ENCODE measurements at places on chromosomes 1 and 21.

GRCh38 chr1:107142140-107142542 is 1.3 kb downstream of the NTNG1 start:
- H3K4me1 ChIP-seq: peaks cover 22% of the 10 kb centered on the region
- peaks cover 86% of the 10 kb centered on the region for H3K27me3 ChIP-seq
- H3K27ac ChIP-seq: no peak overlapping the region
- no peak for DNase-seq
- peak overlapping the region; percentile 82 for H3K4me3 ChIP-seq
- H3K36me3 ChIP-seq: no peaks in the 10 kb centered on the region

DNA sequence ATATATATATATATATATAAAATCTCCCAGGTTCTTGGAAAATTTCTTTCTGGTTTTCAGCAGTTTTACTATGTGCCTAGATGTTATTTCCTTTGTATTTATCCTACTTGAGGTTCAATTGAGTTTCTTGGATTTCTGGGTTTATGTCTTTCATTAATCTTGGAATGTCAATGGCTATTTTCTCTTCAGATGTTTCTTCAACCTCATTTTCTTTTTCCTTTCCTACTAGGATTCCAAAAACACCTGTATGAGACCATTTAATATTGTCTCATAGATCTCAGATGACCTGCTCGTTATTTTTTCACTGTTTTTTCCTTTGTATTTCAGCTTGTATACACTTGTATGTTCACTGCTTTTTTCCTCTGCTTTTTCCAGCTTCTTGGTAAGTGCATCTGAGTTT is 95.4 kb upstream of the DESI2 start:
- no peak overlapping the region for H3K27ac ChIP-seq
- peaks cover 2% of the 10 kb centered on the region for H3K36me3 ChIP-seq
- no peak overlapping the region for H3K4me3 ChIP-seq
- no peak for DNase-seq

DNA sequence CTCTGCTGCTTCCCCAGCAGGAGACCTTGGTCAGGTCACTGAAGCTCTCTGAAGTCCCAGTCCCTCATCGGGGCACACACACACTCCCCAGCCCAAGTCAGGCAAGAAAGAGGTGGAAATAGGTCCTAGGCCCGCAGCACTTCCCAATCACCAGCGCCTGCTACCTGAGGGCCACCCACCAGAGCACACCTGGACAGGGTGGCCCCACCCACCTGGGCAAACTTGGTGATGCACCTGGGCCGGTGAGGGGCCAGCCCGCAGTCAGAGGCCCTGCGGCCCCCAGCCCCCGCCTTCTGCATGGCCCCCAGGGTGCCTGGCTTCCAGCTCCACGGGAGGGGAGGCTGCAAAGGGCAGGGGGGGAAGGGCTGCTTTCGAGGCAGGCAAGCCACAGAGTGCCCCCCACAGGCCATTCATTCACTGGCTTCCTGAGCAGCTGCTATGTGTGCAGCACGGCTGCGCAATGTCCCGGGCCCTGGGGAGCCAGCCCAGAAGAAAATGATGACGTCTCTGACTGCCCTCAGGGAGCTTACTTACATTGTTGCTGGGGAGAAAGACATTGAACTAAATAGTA is 4.7 kb downstream of the SH2D5 start:
- no peak overlapping the region for H3K4me3 ChIP-seq
- H3K27ac ChIP-seq: no peak overlapping the region
- H3K4me1 ChIP-seq: peaks cover 27% of the 10 kb centered on the region
- peaks cover 2% of the 10 kb centered on the region for H3K36me3 ChIP-seq

DNA sequence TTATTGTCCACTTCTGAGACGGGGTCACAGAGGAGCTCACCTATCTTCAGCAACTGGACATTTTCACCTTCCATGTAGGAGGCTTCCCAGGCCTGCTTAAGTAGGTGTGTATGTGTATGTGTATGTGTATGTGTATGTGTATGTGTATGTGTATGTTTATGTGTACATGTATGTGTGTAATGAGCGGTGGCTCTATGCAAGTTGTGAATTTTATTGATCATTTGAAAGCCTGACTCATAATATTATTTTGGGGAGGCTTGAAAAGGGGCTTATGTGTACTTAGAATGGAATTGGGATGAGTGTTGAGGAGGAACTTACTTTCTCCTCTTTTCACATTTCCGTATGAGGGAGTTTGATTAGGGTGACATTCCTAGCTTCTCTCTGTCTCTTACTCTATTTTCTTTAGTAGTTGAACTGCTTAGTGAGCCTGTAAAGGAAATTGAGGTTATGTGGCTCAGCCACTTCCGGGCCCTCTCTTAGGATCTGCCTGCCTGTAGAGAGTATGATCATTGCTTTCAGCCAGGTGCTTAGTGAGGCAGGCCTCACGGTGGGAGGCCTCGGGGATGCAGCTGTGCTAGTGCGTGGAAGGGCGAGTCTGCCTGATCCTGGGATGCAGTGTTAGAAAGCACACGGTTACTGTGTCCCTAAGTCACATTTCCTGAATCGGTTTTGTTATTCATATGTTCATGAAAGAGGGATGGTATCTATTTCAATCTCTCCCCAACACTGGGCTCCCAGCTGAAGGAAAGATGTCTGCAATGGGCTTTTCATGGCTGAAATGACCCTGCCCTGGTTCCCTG is 61.0 kb downstream of the IER5 start:
- no peaks in the 10 kb centered on the region for H3K27me3 ChIP-seq
- H3K4me1 ChIP-seq: peaks cover 41% of the 10 kb centered on the region
- peak overlapping the region; percentile 58 for H3K4me3 ChIP-seq
- DNase-seq: peak; percentile 54
- no peaks in the 10 kb centered on the region for H3K36me3 ChIP-seq

GRCh38 chr1:231702804-231703203 is 76.2 kb downstream of the DISC1 start:
- H3K4me1 ChIP-seq: peaks cover 10% of the 10 kb centered on the region
- no peak overlapping the region for H3K27ac ChIP-seq
- no peak for DNase-seq
- H3K36me3 ChIP-seq: peaks cover 3% of the 10 kb centered on the region

- DNase-seq: no peak
- H3K4me3 ChIP-seq: no peak overlapping the region
- no peak overlapping the region for H3K27ac ChIP-seq
- no peaks in the 10 kb centered on the region for H3K27me3 ChIP-seq
Measured at GRCh38 chr1:8465013-8465412, 147.1 kb downstream of the SLC45A1 start.

DNA sequence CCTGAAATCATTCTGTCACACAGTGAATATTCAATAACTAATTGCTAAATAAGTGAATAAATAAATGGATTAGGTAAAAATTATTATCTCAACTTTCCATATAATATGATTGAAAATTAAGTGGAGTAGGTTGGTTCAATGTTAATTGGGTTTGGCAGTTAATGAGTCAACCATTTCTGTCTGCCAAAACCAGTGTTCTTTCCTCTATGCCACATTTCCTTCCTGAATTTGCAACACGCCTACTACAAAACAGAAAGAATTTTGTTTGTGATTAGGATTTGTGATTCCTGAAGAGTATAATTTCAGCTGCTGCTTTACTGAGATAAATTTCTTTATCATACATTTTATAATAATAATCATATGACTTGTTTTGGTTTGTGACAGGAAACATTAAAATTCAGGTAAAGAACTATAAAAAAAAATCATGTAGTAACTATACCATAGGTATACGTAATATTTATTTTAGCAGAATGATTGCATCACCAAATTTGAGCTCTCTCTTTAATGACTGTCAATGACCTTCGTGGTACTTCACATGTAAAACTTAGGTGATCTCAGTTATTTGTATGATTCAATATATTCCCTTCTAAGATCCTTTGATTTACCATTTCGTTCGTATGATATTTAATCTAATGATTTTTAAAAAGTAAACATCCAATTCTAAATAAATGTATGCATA is 241.3 kb downstream of the KCNT2 start:
- no peaks in the 10 kb centered on the region for H3K27me3 ChIP-seq
- H3K27ac ChIP-seq: no peak overlapping the region
- DNase-seq: no peak
- no peaks in the 10 kb centered on the region for H3K4me1 ChIP-seq
- no peak overlapping the region for H3K4me3 ChIP-seq
- H3K36me3 ChIP-seq: no peaks in the 10 kb centered on the region

GRCh38 chr1:76029331-76029730 is 45.2 kb upstream of the ST6GALNAC3 start:
- peaks cover 20% of the 10 kb centered on the region for H3K27me3 ChIP-seq
- H3K27ac ChIP-seq: no peak overlapping the region
- no peak for DNase-seq

DNA sequence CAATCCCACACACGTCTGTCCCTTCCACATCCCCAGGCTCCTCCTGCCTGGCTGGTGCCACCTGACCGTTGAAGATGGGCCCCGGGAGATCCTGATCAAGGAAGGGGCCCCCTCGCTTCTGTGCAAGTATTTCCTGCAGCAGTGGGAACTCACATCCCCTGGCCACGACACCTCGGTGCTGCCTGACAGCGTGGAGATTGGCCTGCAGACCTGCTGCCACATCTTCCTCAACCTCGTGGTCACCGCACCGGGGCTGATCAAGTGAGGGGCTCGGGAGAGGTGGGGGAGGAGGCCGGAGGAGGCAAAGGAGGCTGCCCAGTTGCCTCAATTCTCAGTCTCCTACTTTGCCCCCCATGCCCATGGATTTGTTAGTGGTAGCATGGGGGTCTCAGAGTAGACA is 5.6 kb downstream of the NCDN start:
- peaks cover 12% of the 10 kb centered on the region for H3K36me3 ChIP-seq
- H3K27ac ChIP-seq: no peak overlapping the region
- peaks cover 51% of the 10 kb centered on the region for H3K4me1 ChIP-seq
- no peak overlapping the region for H3K4me3 ChIP-seq
- DNase-seq: no peak

GRCh38 chr21:40531431-40532110 is 315.4 kb downstream of the DSCAM start:
- DNase-seq: no peak
- H3K27ac ChIP-seq: no peak overlapping the region
- H3K4me1 ChIP-seq: no peaks in the 10 kb centered on the region
- no peaks in the 10 kb centered on the region for H3K27me3 ChIP-seq
- H3K36me3 ChIP-seq: no peaks in the 10 kb centered on the region

- H3K27me3 ChIP-seq: peaks cover 15% of the 10 kb centered on the region
- no peaks in the 10 kb centered on the region for H3K36me3 ChIP-seq
- no peak overlapping the region for H3K27ac ChIP-seq
- no peak for DNase-seq
Measured at GRCh38 chr1:51957618-51958017, 32.9 kb downstream of the RAB3B start.

DNA sequence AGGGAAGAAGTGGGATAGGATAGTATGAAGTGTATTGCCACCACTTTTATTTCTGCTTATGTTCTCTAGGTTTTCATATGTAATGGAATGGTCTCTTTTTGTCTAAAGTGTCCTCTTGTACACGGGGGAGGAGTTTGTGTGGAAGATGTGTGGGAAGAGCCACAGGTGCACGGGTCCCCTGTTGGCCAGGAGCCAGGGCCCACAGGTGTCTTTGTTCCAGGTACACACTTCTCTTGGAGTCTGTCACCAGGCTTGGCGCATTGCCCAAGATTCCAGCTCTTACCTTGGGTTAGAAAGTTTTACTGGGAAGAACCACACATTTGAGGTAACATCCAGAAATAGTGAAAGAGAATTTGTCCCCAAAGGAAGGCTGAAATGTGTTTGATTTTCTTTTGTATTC is 10.5 kb downstream of the TENT5C start:
- H3K4me1 ChIP-seq: peaks cover 96% of the 10 kb centered on the region
- H3K4me3 ChIP-seq: peak overlapping the region; percentile 46
- DNase-seq: no peak
- no peaks in the 10 kb centered on the region for H3K27me3 ChIP-seq
- H3K27ac ChIP-seq: peak overlapping the region; percentile 54
- peaks cover 38% of the 10 kb centered on the region for H3K36me3 ChIP-seq
